Activated CD8-positive, alpha-beta T cell treated with anti-CD3 and anti-CD28 coated beads, Interleukin-2, amount 10 ng/mL, durations not matched to agents 7 days and 5 days (primary cell): ENCODE measurements at places on chromosomes 4 and X. TPM values are rescaled to one million over a fixed set of nuclear protein-coding genes. Genes with fewer than 3 reads are reported as not detected.

The ABLIM2 gene
- 0.55 TPM for total RNA-seq

The PABPC1L2A gene
- total RNA-seq: not detected

GRCh38 chrX:95057341-95057740 is 1383.3 kb downstream of the FAM133A start:
- DNase-seq: no peak

The DCAF8L2 gene
- not detected for total RNA-seq

- DNase-seq: no peak
Measured at GRCh38 chr4:139817657-139818452, 152.2 kb downstream of the MGST2 start.

DNA sequence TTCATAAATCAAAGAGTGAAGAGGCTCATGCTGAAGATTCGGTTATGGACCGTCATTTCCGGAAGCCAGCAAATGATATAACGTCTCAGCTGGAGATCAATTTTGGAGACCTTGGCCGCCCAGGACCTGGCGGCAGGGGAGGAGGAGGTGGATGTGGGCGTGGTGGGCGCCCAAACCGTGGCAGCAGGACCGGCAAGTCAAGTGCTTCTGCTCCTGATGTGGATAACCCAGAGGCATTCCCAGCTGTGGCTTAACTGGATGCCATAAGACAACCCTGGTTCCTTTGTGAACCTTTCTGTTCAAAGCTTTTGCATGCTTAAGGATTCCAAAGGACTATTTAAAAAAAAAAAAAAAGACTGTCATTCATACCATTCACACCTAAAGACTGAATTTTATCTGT is 44.0 kb upstream of the EFNB1 start:
- DNase-seq: no peak

DNA sequence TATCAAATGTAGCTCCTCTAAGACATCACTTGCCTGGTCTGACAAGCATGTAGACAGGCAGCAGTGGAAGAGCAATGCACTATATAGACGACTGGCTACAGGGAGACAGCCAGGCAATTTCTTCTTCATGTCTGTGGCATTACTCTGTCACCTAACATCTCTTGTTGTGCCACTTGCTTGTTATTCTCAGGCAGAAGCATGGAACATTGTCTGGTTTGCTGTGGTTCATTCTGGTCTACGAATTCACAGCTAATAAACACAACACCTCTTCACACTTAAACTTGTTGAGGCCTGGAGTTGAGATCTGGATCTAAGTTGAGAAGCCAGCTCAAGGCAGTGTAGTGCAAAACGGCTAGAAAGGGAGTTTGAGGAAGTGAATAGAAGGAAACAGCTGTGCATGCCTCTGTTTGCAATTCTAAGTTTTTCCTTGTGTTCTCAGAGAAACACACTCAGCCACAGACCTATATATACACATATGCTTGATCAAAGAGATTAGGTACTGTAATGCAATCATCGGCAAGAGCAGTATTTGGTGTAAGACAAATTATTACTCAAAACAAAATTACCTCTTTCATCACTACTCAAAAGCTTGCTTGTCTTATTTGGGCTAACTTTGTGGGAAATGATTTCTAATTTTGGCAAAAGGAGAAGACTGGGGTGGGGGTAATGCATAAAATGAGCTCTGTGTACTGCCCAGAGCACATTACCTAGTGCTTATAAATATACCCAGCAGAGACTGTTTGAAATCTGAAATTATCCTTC is 243.8 kb downstream of the PPP3CA start:
- DNase-seq: no peak
